ENCODE measurements at places on chromosomes 5 and 9.

- DNase-seq, result peak; percentile 79
Measured at GRCh38 chr9:116549061-116549664, 137.9 kb upstream of the TRIM32 start.

DNA sequence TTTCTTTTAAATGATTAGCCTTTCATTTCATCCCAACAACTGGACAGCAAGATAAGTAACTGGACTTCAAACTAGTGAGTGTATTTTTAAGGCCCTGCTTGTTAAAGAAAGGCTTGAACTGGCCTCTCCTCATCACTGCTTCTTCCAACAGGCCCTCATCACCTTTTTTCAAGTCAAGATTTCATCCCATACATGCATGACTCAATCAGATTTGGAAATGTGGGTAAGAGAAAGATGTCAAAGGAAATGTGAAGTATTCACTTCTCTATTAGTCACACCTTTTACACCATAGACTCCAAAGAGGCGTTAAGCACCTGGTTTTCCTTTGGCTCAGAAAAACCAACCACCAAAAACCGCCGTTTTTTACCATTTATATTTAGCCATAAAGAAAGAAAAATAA is 4.9 kb downstream of the NR4A3 start:
- no peak for DNase-seq

GRCh38 chr9:121874524-121874923 is 218.6 kb downstream of the TTLL11 start:
- DNase-seq, result no peak

GRCh38 chr5:74070766-74071165 is 444.8 kb downstream of the ARHGEF28 start:
- no peak for DNase-seq

DNA sequence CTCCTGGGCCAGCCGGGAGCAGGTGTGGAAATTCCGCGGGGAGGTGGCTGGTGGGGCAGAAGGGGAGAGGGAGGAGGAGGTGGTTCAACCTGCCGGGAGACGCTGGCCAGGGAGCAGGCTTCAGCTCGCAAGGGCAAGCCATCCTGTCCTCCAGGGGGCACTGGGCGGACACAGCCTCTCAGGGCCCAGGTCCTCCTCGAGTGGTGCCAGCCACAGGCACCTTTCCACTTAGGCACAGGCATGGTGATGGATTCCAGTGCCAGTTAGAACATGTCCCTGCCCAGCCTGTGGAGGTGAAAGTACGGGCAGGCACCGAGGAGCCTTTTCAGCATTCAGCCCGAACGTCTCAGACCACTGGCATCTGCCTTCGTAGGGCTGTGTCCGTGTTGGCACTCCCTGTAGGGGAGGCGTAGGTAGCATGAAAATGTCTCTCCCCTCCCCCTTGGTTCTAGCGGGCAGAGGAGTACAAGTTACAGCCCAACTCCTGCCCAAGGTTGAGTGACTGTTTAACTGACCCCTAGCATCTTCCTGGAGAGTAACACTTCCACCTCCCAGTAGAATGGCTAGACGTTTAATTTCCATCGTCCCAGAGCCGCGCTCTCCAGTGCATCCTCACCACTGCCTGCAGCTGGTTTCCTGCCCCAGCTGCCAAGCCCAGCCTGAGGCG is 48.9 kb downstream of the DAB2IP start:
- DNase-seq, result peak; percentile 55

DNA sequence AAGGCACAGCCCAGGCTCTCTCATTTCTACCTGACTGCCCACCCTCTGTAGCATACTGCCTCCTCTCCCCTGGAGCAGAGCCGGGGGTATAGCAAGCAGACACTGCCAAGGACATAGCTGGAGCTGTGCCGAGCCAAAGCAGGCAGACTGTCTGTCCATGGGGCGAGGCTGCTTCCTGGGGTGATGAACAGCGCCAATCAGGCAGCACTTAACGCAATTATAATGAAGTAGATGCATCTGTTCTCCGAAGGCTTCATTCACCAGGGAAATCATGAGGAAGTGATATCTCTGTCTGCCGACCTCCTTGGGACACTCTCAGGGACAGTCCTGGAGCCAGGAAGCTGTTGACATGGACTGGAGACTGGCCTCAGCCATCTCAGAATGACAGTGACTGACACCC is 230.7 kb downstream of the ASTN2 start:
- DNase-seq, result no peak

DNA sequence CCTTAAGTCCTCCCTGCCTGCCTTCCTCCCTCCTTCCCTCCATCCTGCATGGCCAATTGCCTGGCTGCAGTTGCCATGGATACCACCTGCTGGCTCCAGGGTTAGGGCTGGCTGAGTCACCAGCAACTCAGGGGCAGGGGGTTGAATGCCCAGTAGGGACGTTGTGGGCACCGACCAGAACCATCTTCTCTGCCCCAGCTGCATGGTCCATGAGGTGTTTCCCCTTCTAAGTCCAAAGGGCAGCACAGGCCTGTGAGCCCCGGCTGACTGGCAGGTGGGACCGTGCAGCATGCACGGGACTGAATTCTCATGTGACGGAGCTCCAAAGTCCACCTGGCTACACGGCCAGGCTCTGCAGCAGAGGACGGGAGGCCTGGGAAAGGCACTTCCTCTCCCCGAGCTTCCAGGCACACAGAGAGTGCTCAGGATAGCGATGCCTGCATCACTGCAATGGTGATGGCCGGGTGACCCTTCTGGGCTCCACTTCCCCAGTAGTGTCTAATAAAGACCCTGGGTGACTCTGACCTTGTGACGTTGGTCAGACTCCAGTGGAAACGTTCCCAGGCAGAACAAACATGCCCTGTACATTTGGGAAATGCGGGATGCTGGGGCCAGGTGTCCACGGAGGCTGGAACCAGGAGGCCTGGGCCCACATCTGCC is 5.7 kb downstream of the ASS1 start:
- no peak for DNase-seq

DNA sequence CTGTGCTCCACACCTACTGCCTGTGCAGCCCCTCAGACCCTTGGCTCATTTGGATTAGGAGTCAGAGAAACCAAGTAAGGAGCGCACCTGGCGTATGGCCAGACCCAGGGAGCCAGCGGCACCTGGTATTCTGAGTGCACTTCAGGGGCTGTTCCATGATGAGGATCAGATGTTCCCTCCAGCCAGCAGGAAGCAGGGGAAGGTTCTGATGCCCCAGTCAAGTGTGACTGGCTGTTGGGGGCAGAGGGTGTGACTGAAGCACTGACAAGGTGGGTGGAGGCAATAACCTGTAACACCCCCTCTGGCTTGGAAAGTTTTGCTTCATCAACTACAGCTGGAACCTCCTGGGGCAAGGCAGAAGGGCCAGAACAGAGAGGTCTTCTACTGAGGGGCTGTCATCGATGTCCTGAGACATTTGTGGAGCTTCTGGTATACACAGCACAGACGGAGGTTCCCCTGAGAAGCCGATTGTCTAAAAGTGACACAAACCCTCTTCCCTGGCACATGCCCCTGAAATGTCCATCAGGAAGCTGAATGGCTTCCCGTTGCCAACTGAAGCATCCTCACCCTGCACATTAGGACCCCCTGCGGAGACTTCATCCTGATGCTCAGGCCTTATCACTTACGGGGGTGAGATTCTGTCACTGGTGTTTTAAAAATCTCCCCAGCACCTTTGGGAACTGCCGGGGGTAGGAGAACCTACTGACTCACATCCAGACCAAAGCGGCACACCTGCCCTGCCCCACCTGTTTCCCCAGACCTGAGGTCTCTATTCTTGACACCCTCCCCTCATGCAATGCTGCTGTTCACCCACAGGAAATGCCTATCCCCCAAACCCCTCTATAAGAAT is 21.1 kb downstream of the TRAF1 start:
- no peak for DNase-seq

GRCh38 chr5:93381057-93381456 is 200.0 kb downstream of the NR2F1-AS1 start:
- no peak for DNase-seq

DNA sequence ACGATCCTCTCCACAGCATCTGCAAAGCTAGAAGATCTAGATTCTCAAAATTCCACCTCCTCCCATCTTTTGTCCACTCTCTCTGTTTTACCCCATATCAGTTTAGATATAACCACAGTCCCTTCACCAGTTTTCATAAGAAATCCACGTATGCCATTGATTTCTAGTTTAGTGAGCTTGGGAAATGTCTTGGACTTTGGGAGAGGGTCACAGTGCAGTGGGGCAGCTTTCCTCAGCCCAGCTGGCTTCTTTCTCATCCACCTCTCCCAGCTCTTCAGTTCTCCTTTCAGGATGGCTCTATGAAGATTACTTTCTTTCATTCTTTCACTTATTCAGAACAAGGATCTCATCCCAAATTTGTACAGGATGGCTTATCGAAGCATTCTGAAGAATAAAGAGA is 203.9 kb upstream of the ADCY2 start:
- DNase-seq, result no peak

DNA sequence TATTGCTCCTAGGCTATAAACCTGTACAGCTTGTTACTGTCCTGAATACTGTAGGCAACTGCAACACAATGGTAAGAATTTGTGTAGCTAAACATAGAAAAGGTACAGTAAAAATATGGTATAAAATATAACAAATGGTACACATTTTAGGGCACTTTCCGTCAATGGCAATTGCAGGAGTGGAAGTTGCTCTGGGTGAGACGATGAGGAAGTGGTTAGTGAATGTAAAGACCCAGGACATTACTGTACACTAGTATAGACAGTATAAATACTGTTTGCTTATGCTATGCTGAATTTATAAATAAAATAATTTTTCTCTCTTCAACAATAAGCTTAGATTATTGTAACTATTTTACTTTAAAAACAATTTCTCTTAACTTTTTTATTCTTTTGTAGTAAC is 15.6 kb upstream of the ADRB2 start:
- no peak for DNase-seq

All from left lung (tissue), 14 donors.